Activated naive CD4-positive, alpha-beta T cell treated with anti-CD3 and anti-CD28 coated beads, Interleukin-2, amount 50 U/mL, for 72 hours (primary cell): ENCODE measurements at places on chromosomes 2 and 18. TPM values are rescaled to one million over a fixed set of nuclear protein-coding genes. Genes with fewer than 3 reads are reported as not detected.

SNED1 gene
- total RNA-seq = 7.1 TPM

FAM161A gene
- total RNA-seq = 11.0 TPM

IL1RL1 gene
- total RNA-seq = 0.74 TPM

ZC3H6 gene
- 13.8 TPM for total RNA-seq

COPS8 gene
- total RNA-seq = 54.7 TPM

GPR75 gene
- total RNA-seq = 0.55 TPM

EVX2 gene
- total RNA-seq = not detected

SMCHD1 gene
- 112 TPM for total RNA-seq

HOXD3 gene
- total RNA-seq = not detected

DNA sequence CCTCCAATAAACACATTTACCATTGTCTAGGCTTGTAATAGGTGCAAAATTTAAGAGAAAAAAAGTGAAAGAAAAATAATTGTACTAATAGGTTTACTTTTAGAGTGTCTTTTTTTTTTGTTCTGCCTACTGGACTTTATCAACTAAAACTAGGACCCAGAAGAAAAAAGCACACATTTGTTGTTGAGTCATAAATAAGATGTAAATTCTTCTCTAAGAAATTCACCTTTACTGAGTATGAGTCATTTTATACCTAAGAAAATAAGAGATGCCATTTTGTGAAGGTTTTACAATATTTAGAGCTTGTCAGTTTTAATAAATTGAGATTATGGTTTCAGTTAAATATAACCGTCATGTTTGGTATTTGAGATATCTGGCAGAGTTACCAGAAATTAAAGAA lies 19.2 kb downstream of the FARP2 start:
- DNase-seq = no peak

DNA sequence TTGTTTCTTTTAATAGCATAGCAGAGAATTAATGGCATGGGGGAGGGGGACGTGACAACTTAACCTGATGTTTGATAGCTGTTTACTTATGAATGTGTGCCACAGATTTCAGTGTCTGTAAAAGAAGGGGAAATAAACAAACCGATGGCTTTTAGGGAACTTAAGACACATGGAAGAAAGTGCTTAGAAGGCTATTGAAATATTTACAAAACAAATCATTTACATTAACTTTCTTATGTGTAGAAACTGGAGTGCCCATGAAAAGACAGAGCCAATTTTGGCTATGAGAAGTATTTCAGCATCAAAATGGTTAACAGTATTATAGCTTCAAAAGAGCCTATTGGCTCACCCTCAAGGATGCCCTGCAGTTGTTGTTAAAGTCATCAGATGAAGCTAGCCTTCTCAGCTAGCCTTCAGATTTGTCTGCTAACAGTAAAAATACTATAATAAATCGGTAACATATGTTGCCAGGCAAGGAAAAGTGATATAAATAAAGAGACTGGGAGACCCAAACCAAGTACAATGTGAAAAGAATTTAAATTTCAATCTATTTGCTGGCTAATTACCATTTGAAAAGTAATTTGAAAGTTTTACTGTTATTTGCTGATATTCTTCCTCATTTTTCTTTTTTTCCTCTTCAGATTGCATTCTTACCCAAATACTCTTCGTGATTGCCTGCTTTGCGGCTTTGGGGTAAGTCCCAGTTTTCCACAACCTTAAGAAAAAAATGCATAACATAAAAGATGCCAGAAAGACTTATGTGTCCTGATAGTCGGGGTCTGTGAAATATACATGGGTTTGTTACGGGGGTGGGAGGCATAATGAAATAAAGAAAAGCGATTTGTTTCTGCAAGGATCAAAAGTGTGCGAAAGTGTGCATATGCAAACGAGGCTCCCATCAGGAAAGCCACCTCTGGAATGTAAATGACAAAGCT lies 256.4 kb downstream of the MEIS1 start:
- no peak for DNase-seq

DNA sequence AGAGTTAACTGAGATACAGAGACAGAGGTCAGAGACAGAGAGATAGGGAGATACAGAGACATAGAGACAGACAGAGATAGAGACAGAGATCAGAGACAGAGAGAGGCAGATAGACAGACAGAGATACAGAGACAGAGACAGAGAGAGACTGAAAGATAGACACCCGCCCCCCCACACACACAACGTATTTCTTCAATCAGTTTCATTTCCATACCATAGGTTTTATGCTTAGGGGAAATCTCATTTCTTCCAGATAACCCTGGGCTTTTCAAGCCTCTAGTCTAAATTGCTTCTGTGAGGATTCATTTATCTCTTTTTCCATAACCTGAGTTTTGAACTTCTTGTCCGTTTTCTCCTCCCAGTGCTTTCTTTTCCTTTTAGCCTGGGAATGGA lies 94.6 kb downstream of the CD8B2 start:
- no peak for DNase-seq

GRCh38 chr2:19874726-19875125 lies 27.1 kb downstream of the TTC32 start:
- no peak for DNase-seq

- no peak for DNase-seq
Observed at GRCh38 chr2:131521961-131522781, 5.5 kb upstream of the CCDC74A start.

- no peak for DNase-seq
Observed at GRCh38 chr2:111068435-111069058, 52.2 kb upstream of the BCL2L11 start.

GRCh38 chr2:226334981-226335720 lies 464.5 kb downstream of the IRS1 start:
- no peak for DNase-seq

GRCh38 chr18:8799596-8800441 lies 94.5 kb downstream of the MTCL1 start:
- no peak for DNase-seq

- DNase-seq = peak; percentile 53
Observed at GRCh38 chr2:203804070-203804469, 63.5 kb upstream of the CTLA4 start.
